ENCODE measurements at places on chromosomes 1 and 21.
A peak's percentile ranks its signal among the peaks of the same experiment; 100 is the strongest.

- DNase-seq = no peak
These were observed 73.9 kb downstream of the NENF start for GRCh38 chr1:212506666-212507065.

GRCh38 chr1:27865821-27866220 is 6.5 kb upstream of the THEMIS2 start:
- no peak for DNase-seq

GRCh38 chr1:82646336-82646735 is 845.6 kb downstream of the ADGRL2 start:
- no peak for DNase-seq

DNA sequence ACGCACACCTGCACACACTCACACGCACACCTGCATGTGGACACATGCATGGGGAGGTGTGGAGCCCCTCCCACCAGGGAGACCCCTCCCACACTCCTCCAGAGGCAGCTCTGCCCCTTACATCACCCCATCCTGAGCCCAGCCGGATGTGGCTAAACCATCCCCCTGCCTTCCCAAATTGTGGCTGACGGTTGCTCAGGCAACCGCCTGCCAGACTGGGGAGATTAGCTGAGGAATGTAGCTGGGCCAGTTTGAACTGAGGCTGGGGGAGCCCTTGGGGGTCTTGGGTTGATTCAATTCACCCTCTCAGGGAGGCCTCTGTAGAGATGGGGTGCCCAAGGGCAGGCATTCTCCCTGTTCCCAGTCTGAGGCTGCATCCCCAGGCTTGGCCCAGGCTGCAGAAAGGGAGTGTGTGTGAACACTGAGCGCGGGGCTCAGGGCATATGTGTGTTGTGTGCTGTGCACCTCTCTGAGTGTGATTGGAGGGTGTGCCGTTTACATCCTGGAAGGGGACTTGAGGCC is 12.9 kb downstream of the PTPRU start:
- DNase-seq = no peak

GRCh38 chr1:32948905-32949304 is 15.7 kb downstream of the RNF19B start:
- no peak for DNase-seq

DNA sequence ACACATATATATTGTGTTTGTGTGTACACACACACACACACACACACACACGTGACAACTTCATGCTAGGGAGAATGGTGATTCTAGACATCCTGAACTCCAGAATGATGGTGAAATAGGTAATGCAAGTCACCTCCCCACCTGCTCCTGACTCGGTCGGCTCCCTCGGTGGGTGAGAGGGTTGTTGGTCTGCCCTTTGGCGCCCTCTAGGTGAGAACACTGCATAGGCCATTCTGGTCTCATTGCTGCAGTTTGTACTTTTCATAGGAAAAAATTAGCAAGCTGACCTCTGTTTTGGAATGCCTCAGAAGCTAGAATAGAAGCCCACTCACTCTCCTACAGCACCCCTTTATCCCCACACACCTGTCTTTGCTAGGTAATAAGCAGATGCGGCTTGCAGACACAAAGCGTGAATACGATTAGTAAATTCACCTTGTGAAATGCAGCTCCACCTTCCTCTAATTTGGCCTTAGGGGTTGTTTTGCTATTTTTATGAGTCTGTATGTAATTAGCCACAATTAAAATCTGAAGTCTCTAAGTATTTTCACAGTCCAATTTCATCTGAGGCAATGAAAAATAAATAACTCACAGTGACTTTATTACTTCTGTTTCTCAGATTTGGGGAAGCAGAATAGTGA is 130.0 kb upstream of the KCNJ15 start:
- DNase-seq = peak; percentile 41

- no peak for DNase-seq
These were observed 9.3 kb downstream of the AHCYL1 start for GRCh38 chr1:109993885-109994284.

DNA sequence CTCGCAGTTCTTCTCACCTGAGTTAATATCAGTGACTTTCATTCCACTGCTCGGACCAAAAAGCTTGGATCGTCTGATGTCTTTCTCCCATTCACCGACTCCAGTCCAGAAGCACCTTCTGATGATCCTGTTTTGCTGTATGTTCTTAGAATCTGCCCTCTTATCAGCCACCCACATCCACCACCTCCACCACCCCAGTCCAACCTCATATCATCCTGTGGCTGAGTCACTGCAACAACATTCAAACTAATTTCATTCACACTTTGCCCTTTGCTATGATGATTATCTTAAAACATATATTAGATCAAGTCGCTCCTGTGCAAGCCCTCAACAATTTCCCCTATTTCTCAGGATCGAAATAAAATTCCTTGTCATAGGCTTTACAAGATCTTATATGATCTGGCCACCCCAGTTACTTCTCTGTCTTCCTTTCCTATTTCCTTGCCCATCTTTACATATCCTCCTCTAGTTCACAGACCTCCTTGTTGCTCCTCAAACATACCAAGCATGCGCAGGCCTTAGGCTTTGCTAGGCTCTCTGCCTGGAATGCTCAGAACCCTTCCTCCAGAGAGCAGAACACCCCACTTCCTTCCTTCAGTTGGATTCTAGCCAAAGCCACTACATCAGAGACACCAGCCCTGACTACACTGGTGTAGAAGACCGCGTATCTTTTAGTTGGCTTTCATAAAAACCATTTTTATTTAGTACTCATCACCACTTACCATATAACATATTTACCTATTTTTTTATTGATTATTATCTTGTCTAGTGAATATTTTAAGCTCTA is 335.7 kb upstream of the GREM2 start:
- no peak for DNase-seq

- DNase-seq = no peak
These were observed 1793.9 kb downstream of the NCAM2 start for GRCh38 chr21:22791986-22792560.

DNA sequence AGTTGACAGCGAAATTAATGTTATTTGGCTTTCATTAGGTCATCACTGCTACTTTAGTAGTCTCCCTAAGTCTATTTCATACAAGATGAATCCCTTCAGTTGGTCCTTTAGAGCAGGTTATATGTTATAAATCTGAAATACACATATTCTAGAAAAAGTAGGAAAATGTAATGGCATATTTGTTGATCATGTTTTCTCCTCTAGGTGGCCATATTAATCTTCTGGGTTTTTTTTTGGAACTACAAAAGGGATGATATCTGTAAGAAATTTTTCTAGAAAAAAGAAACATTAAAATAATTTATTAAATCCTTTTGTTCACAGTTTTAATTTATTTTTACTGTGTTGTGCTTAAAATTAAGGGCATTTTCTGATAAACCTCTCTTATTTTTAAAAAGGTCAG is 87.9 kb downstream of the SYT14 start:
- DNase-seq = no peak

- DNase-seq = no peak
These were observed 311.3 kb downstream of the LRRIQ3 start for GRCh38 chr1:73886716-73887115.

- no peak for DNase-seq
These were observed 13.6 kb downstream of the DNAJC11 start for GRCh38 chr1:6688001-6688400.

DNA sequence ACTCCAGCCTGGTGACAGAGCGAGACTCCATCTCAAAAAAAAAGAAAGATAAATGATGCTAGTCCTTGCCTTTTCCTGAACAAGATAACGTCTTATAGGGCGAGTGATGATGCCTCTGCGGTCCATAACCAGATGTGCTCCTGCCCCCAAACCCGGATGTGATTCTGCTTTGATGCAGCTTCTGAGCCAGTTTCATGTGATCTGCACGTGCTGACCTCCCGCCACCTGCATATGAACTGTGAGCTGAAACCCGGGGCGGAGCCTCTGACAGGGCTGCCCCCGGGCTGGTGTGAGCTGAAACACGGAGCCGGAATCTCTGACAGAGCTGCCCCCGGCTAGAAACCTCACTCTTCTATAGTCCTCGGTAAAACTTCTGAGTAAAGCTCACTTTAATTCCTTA is 1.3 kb downstream of the KRTAP12-4 start:
- DNase-seq = no peak

DNA sequence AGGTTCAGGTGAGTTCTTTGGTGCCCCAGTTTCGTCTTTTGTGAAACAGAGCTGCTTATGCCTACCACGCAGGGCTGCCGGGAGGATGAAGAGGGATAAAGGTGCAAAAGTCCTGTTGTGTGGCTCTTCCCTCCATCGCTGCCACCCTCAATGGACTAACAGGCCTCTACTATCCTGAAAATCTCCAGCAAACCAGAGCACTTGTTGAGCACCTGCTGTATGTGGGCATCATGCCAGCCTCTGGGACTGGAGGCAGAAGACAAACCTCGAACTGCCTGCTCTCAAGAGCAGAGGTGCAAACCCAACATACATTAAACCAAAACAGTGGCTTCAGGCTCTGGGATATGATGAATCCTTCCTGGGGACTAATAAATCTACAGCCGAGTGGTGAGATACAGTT is 174.1 kb downstream of the ACTL8 start:
- DNase-seq = no peak

DNA sequence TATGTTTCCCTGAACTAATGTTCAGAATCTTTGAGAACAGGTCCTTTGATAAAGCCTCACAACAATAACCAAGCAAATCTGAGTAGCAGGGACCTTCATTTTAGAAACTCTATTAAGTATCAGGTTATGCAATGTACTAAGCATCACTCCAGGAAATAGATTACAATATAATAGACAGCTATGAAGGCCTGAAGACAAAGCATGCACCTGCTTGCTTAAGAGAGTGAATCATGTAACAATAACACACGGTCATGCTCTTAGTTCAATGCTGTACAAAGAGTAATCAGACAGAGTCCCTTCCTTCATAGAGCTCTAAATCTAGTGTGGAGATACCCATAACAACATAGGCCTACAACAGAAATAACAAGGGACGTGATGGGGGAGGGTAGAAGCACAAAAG is 8.1 kb upstream of the CMPK1 start:
- DNase-seq = no peak

GRCh38 chr1:17014671-17015567 is 3.2 kb upstream of the ATP13A2 start:
- no peak for DNase-seq

DNA sequence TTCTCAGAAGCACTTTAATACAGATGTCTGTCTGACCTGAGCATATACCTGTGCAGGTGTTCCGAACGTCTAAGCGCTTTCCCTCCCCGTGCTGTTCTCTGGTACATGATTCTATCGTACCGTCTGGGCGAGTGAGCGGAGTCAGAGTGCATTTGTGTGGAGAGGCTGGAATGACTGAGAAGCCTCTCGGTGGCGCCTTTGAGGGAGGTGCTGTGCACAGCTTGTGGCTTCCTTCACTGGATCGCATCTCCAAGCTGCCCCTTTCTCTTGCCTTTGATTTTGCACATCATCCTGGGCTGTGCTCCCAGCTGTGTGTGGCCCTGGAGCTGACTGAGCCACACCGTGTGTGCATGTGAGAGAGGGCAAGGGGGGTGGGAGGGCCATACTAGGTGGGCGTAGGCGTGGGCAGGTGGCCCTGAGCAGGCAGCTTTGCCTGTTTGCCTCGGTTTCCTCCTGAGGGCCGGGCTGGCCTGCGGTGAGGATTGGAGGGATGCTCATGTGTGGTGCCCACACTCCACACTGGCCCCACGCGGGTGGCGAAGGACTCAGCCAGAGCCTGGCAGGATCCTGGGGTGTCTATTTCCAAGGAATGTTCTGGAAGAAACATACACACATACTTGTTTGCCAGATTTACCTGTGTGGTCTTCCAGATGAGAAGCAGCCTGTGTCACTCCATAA is 105.3 kb downstream of the ADARB1 start:
- no peak for DNase-seq

DNA sequence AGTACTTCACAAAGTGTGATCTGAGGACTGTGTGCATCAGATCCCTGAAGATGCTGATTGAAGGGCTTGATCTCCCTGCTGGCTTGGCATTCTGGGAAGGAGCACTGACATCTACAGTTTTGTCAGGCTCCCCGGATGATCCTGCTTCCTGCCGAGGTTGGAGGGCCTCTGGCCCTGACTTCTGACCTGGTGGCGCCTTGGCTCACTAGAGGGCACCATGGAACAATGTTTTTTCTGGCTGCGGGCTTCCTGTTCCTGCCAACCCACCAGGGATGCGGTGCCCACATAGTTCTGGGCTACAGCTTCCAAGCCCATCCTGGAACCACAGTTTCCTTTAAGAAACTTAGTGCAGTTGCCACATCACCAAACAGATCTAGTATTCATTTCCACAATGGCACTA is 38.8 kb upstream of the RASAL2 start:
- no peak for DNase-seq

DNA sequence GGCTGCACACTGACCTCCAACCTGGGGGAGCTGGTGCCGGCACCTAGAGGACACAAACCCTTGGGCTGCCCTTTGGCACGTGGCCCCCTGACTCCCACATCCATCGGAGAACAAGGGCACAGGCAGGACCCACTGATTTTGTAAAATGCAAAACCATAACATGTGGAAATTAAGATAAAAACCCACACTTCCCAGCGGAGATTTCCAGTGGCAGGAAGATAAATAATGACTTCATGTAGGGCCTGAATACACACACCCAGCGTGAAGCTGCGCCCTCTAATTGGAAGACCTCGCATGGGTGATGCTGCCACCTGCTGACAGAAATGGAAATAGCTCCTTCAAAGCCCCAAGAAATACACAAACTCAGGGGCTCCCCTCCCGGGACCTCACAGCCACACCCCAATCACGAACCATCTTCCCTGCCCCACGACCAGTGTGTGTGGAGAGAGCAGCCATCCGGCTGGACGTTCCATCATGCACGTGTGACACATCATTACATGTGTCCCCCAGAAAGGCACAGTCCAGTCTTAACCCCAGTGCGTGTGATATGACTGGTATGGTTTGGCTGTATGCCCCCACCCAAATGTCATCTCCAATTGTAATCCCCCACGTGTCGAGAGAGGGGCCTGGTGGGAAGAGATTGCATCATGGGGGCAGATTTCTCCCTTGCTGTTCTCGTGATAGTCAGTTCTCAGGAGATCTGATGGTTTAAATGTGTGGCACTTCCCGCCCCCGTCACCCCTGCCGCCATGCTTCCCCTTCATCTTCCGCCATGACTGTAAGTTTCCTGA is 5.7 kb upstream of the TPRG1L start:
- DNase-seq = peak; percentile 65

- no peak for DNase-seq
These were observed 29.5 kb upstream of the LAMC1 start for GRCh38 chr1:182993746-182994145.

DNA sequence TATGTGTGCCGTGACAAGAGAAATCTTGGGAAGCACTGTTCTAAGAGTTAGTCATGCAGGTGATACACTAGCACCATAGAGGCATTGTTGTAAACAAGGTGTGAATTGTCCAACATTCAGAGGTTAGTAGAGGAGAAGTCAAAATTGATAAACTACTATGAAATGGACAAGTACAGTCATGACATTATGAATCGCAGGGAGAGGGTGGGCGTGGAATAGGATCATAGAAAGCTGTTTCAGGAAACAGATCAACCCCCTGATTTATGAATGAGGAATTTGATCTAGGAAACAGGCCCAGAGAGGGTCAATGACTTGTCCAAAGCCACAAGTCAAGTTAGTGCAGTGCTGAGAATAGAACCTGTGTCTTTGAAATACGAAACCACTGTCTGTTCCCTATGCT is 58.5 kb upstream of the LAX1 start:
- no peak for DNase-seq

DNA sequence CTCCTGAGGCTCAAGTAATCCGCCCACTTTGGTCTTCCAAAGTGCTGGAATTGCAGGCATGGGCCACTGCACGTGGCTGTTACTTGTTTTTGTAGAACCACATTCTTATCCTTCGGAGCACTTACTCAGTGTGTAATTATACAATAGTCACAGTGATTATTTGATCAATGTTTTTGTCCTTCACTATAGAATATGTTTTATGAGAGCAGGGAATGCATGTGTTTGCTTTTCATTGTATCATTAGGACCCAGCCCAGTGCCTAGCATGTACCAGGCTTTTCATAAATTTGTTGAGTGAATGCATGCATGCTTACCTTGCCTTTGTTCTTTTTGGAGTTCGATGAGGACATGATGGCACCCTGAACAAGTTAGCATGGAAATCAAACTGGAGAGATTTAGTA is 5.8 kb downstream of the SZT2 start:
- DNase-seq = no peak
